ENCODE measurements at places on chromosomes 6 and 20. TPM values are rescaled to one million over a fixed set of nuclear protein-coding genes. Genes with fewer than 3 reads are reported as not detected.

Gene KIF25
- not detected for total RNA-seq

Gene C2
- total RNA-seq = 17.1 TPM

Gene SCUBE3
- 10.0 TPM for total RNA-seq

Gene RTEL1
- 45.9 TPM for total RNA-seq

All from ureter (tissue), 1 donor.